KBM-7 (cell line): ENCODE measurements at places on chromosomes 1 and 21.

DNA sequence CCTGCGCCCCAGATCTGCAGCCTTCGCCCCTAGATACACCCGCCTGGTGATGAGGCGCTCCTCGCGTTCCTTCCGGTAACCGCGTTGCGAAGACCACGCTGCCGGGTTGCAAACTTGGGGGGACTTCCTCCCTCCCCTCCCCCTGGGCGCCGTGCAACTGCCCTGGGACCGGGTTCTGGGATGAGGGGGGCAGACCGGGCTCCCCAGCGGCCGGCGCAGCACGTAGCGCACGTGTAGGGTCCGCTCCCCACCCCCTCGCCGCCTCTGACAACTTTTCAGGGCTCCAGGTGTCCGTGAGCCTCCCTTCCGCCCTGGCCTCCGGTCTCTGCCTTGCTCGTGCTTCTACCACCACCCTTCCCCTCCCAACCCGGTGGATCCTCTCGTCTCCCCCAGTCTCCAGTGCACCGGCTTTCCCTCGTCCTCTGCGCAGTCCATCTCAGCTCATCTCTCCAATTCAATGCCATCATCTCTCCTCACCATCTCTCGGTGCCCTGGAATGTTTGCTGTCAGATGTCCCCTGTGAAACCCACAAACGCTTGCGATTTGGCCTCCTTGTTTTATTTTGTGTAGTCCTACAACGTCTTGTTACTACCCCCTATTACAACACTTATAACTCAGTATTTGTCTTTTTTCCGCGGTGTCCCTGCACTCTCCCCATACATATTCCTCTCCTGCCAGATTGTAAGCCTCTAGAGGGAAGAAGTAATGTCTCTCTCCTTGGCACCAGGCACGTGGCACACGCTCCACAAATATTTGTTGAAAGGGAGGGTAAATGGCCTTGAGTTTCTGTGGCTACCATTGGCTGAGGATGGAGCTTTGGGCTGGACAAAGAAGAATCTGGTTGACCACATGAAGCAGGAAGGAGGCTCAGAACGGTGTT lies 782 bp downstream of the PCAT6 start:
- DNase-seq: no peak

DNA sequence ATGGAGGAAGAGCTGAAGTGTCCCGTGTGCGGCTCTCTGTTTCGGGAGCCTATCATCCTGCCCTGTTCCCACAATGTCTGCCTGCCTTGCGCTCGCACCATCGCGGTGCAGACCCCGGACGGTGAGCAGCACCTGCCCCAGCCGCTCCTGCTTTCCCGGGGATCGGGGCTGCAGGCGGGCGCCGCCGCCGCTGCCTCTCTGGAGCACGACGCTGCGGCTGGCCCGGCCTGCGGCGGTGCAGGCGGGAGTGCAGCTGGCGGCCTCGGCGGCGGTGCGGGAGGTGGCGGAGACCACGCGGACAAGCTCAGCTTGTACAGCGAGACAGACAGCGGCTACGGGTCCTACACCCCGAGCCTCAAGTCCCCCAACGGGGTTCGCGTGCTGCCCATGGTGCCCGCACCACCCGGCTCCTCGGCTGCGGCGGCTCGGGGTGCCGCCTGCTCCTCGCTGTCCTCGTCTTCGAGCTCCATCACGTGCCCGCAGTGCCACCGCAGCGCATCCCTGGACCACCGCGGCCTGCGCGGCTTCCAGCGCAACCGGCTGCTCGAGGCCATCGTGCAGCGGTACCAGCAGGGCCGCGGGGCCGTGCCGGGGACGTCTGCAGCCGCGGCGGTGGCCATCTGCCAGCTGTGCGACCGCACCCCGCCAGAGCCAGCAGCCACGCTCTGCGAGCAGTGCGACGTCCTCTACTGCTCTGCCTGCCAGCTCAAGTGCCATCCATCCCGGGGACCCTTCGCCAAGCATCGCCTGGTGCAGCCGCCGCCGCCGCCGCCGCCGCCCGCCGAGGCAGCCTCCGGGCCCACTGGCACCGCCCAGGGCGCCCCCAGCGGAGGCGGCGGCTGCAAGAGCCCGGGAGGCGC lies 1.3 kb downstream of the TRIM67 start:
- no peak for DNase-seq

GRCh38 chr1:54547601-54548388 lies at the start of gene ACOT11:
Gene ACOT11 (plus strand): TSS chr1:54548228. CDS start chr1:54548310, 82 bp downstream.
- no peak for DNase-seq

DNA sequence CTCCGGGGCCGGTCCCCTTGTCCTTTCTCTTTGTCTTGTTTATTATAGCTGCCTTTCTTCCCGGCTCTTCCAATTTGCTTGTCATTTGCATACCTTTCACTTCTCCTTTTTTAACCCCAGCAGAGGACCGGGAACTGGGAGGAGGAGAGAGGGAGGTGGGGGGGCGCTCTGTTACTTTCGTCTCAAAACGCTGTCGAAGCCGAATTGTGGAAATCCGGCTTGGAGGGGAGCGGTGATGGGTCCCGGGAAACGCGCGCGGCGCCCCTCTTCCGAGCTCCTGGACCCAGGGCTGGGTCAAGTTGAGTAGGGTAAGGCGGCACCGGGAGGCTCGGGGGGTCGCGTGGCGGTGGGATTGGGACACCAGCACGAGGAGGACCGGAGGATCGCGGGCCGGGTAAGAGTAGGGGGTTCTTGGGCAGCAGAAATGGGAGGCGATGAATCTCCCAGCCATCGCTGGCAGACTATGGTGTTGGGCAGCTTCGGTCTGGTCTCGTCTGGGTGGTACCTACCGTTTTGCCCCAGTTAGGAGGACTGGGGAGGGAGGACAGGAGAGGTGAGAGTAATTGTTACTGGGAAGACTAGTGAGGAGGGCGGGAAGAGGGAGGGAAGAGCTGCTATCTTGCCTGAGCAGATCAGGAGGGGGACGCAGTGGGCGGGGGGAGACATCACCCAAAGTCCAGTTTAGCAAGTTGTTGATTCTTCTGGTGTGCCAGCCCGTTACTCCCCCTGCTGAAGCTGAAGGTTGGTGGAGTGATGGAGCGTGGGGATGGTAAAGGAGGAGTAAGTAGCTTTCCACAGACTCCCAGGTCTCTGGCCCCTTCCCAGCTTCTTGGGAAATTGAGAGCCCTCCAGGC lies 1.5 kb downstream of the PROX1 start:
- DNase-seq: peak; percentile 66

DNA sequence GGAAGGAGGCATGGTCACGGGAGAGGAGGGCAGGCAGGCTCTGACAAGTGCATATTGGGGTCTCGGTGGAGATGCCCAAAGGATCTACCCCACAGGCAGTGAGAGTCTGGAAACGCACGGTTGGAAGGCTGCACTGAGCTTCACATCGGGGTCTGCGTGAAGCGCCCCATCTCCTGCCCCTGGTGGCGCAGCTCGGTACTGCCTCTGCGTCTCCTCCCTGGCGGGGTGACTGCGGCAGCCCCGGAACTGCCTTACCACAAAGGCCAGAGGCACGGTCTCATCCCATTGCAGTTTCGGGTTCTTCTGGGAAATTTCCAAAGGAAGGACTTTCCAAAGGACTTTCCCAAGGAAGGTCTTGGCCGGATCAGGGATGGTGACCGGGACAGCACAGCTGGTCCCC lies 69.2 kb upstream of the AJAP1 start:
- no peak for DNase-seq

GRCh38 chr21:45169682-45170081 lies 95.3 kb downstream of the ADARB1 start:
- no peak for DNase-seq
